ENCODE measurements at places on chromosomes 4 and X.

DNA sequence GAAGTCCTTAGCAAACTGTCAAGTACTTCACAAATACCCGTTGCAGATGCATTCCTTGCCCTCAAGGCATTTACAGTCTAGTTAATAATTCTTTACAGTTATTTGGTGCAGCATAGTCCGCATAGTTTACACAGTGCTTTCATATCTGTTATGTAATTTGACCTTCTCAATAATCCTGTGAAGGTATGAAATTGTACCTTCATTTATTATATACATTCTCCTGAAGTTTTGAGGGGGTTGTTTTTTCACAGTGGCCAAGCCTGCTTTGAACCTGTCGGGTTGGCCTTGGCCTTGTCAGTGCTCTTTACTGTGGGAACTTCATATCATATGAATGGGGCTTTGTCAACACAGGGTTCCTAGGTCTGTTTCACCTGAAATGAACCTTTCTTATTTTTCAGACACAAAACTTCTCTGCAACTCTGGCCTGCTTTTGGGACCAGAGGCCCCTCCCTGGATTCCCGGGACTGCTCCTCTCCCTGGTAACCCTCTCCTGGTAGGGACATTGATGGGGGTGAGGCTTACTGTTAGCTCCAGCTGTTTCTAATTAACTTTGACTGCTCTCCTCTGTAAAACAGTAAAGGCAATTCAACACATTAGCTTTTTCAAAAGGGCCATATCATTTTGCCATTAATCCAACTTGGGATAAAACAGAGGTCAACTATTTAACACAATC lies 9.1 kb downstream of the IGFBP7 start:
- DNase-seq, result no peak

DNA sequence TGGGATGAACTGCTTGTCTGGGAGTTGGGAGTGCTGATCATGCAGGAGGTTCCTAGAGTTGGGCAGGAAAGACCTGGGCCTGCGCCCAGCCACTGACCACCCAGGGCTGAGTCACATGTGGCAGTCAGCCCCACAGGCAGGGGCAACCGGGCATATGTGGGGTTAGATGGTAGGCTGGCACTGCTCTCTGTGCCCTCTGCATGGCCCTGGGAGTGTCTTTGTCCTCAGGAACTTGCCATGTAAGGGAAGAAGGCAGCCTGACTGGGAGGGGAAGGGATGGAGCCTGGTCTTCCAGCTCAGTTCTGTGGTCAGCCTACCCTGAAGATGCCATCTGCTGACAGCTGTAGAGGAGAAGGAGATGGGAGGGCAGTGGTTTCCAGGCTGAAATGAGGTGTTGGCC lies 70.2 kb upstream of the EFNB1 start:
- DNase-seq, result no peak

- DNase-seq, result no peak
Observed at GRCh38 chr4:53693909-53694308, 102.6 kb upstream of the LNX1 start.

DNA sequence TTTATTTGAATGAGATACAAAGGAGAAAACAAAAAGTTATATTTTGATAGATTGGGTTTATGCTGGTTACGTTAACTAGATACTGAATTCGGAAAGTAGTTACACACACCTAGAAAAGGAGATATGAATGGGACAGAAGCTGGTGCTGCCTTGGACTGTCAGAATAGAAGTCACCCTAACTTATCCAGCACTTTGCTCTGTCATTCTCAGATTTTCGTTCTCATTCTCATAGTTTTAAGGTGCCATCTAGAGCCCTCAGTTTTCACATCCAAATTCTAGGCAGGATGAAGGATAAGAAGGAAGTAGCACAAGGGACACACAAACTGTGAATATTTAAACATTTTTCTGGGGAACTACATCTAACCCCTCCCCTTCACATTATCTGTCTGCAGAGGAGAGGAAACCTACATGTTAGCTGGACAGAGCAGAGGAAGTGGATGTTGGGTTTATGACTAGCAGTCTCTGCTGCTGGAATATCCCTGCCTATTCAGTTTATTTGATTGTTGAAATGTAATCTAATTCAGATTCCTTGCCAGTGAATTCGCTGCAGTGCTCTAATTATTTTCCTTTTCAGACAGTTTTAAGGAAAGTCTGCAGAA lies 521.9 kb downstream of the FAT4 start:
- DNase-seq, result no peak

GRCh38 chr4:164807611-164808010 lies 53.7 kb downstream of the SMIM31 start:
- no peak for DNase-seq

DNA sequence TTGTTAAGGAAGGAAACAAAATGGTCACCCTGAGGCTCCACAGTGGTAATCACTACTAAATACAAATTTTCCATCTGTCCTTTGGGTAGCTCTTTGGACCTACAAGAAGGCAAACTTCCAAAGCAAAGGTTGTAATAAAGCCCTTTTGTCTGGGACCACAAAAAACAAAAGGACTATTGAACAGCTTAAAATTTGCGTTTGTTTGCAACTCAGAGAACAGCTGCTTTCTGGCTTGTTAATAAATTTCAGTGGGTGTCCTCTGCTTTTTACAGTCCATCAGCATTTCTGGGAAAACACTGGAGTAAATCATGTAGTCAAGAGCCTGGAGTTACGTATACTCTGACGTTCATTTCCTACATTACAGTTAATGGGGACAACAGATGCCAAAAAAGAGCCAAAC lies 439.7 kb upstream of the DIAPH2 start:
- DNase-seq, result peak; percentile 16

DNA sequence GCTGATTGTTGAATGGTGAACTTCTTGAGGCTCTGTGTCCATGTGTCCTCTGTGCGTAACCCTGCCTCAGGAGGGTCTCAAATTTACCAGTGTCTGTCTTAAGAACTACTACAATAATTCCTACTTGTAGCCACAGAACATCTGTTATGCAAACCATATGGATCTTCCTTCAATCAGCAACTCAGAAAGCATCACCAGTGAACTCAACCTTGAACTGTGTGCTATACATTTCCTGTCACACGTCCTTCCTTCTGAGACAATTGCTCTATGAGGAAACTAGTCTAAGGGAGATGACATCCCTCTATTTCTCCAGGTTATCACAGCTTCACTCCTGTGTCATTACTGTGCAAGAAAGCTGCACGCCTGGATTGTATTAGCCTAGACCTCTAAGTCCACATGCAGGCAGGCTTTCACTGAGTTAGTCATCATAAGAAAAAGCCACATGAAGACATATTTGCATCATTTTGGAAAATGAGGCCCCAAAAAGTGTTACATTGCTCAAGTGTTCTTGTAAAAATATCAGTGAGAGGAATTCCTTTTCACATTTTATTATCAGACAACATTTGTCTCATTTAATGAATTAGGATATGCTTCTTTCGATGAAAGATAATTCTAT lies 157.8 kb downstream of the AFF2 start:
- DNase-seq, result no peak

DNA sequence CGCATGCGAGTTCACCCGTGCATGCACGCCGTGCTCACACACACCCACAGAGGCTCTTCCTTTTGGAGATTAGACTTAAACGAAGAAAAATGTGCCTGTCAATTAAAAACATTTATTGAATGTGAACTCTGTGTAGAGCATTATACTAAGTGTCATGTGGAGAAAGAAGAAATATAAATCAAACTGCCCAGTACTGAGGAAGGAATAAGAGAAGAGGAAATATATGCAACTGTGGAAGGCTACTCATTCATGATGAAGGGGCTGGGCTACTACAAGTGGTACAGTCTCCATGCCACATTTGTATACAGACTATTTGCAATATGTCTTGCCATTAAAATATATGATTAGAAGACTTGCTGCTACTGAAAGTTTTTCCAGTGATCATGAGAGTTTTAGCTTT lies 714.7 kb downstream of the DMD start:
- no peak for DNase-seq

DNA sequence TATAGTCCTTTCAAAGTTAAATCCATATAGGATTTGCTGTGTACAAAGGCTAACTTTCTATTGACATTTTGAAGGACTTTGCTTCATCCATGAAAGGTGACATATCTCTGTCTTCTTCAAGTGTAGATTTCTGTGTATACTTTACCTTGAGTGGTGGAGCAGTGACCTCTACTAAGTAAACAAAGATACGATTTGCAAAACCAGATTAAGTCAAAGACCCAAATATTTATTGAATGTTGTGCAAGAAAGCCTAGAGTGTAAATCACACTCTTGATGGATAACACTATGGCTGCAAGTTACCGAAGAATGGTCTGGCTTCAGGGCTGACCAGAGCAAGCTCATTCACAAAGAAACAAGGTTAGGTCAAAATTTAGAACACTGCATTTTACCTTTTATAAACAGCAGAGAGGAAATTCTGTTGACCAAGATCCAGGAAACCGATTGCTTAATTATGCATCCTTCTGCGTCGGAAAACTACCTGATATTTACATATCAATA lies 5.4 kb upstream of the FGG start:
- DNase-seq, result no peak

GRCh38 chr4:145130788-145131399 lies 32.8 kb downstream of the ABCE1 start:
- no peak for DNase-seq

GRCh38 chr4:78320349-78320935 lies 231.1 kb upstream of the ANXA3 start:
- no peak for DNase-seq

DNA sequence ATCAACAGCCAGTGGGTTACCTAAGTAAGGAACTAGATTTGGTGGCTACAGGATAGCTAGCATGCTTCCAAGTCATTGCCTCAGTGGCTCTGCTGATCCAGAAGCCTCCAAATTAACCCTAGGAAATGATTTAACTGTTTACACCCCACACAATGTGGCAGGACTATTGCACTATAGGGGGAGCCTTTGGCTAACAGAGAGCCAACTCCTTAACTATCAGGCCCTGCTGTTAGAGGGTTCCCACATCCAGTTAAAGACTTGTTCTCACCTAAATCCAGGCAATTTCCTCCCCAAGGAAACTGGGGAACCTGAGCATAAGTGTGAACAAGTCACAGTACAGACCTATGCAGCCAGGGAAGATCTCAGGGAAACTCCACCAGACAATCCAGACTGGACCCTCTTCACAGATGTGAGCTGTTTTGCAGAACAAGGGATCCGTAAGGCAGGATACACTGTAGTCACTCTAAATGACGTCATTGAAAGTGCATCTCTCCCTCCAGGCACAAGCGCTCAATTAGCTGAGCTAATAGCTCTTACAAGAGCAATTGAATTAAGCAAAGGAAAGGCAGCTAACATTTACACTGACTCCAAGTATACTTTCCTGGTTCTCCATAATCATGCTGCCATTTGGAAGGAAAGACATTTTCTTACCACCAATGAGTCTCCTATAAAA lies 185.3 kb upstream of the SPOCK3 start:
- DNase-seq, result no peak

GRCh38 chr4:154559494-154560418 lies 3.1 kb upstream of the FGB start:
- peak; percentile 85 for DNase-seq
